ENCODE measurements at places on chromosomes 7 and 10. TPM values are rescaled to one million over a fixed set of nuclear protein-coding genes. Genes with fewer than 3 reads are reported as not detected.
A peak's percentile ranks its signal among the peaks of the same experiment; 100 is the strongest.

GRCh38 chr7:2643386-2644219, 11.8 kb downstream of the TTYH3 start:
- no peak for DNase-seq

GRCh38 chr7:39709768-39710311, 86.5 kb downstream of the RALA start:
- no peak for DNase-seq

DNA sequence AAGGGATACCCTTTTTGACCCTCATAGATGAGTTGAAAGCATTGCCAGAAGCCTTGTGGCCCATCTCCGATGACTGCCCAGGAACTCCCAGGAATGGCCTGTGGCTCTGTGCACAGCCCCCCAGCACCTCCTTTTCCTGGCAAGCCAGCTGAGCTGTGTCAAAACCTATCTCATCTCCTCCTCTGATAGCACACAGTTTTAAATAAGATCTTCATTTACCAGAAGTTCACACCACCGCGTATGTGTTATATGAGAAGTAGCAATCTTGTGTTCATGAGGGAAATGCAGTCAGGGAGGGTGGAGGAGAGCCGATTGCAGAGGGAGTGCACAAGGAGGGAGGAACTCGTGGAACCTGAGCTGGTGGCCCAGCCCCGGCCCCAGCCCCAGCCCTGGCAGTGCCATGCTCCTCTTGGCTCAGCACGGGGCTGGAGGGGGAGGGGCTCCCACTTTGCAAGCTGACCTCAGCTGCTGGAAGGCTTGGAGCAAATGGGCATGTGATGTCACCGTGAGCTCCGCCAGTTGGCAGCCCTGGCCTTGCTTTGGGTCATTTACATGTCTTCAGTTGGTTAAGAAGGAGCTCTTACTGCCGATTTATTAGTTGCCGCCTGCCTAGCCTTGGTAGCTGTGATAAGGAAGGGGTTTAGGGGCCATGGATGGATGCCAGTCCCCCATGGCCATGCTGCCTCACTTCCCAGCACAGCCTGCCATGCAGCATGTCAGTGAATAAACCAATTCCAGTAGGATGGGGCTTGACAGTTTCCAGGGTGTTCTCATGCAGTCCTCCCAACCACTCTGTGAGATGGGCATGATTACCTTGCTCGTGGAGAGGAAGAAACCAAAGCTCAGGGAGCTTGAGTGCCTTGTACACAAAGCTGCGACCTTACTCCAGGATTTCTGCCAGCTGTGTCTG, 20.0 kb downstream of the UNC5B start:
- DNase-seq = no peak

GRCh38 chr7:98836811-98837629, 32.8 kb downstream of the TMEM130 start:
- DNase-seq = peak; percentile 51

DNA sequence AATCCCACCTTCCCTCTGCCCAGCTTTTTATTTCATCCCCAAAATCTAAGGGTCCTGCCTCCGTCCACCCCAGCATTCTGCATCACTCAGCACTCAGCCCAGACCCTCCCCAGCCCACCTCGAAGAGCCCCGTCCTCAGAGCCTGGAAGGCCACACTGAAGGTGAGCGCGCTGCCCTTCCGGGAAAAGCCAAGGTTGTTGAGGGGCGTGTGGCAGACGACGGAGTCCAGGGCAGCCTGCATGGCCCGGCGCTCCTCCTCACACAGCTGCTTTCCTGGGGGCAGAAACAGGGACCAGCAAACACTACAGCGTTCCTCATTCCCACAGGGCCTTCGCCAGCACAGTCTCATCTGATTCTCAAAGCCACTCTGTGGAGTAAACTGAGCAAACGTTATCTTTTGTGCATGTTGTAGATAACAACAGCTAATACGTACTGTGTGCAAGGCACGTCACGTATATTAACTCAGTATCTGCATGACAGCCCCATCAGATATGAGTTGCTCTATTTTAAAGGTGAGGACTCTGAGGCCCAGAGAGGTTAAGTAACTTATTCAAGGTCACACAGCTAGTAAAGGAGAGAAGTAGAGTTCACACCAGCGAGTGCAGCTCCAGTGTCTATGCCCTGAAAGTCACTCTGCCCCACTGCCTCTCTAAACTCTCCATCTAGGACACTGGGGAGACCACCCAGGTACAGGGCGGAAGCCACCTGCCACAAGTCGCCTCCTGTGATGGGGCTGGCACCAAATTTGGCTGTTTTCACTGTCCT, 2.8 kb downstream of the TRAPPC14 start:
- no peak for DNase-seq

DNA sequence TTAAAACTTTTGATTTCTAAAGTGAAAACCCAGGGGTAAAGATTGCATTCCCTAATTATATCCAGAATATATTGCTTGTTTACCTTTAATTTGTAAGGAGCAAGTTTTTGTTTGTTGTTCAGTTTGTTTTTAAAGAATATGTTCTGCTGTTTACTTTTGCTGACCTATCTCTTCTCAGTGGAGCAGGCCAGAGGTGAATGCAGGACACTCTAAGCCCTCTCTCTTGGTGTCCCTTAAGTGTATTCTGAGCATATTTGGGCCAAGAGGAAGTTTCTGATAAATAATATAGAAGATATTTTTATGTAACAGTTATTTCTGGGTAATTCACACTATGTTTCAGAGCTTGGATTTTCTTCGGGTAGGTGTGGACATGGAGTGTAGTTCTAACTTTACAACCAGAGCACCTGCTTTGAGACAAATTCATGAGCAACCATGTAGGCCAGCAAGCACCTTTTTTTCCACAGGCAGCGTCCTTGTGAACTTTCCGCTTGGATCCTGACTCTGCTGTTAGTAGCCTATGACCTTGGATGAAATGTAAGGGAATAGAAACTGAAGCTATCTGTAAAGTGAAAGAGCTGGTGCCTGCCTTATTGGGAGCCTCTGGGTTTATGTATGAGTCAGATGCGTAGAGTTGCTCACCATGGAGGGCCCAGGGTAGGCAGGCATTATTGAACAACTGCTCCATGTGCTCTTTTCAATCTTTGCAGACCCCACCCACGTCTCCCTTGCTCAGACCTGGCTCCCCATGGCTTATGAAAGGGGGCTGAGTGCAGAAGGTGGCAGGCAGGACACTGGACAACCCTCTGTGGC, 16.1 kb downstream of the OGDH start:
- DNase-seq = no peak

The NKX1-2 gene
- 0.86 TPM for total RNA-seq

The NEBL gene
- total RNA-seq = 14.7 TPM

The GRIFIN gene
- not detected for total RNA-seq

The CCL24 gene
- not detected for total RNA-seq

The ANKRD61 gene
- total RNA-seq = 0.26 TPM

DNA sequence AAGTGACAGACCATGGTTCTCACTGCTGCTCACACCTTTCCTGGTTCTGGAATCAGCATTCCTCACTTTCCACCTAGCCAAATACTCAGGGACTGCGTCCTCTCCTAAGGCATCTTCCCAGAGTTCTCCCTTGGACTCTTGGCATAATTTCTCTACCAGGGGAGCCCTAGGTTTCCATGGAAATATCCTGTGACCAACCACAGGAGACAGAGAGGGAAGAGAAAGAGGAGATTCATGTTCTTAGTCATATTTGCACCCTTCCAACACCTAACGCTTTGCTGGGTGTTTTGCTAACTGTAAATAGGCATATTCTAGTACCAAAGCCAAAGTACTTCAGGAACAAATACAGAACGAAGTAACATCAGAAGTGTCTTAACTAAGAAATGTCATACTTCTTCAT, 28.6 kb downstream of the DENND11 start:
- no peak for DNase-seq

GRCh38 chr10:117477211-117477947, 65.2 kb upstream of the EMX2 start:
- no peak for DNase-seq
